ENCODE measurements at places on chromosomes 2 and 18.

- DNase-seq, result no peak
Observed at GRCh38 chr2:101371636-101372035, 15.7 kb downstream of the CREG2 start.

DNA sequence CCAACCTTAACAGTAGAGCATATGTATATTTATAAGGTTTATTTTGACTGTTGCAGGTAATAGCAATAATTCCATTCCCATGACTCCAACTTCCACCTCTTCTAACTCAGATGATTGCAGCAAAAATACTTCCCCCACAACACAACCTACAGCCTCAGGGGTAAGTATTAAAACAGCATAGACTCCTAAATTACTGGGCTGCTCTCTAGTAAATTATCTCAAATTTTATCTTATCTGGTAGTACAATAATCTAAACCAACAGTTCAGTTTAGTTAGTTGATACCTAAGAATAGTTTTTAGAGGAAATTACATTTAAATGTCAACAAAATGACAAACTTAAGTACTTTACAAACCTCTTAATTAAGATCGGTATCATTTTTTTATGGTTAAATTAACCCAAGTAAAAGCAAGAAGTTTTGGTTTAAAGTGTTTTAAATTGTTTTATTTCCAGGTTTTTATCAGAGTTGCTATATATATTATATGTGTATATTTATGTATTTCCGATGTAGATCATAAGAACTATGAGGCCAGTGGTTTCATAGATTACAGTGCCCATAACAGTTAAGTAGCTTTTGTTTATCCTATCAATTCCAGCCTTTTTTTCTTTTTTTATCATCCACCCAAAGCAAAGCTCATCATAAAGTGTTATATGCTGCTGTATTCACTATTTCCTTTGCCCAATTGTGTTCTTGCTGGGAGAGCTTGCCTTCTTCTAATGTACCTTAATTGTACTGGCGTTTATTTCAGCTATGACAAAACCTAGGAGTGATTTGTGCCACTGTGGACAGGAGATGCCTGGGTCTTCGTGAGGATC is 13.7 kb downstream of the GATA6 start:
- no peak for DNase-seq

- peak; percentile 9 for DNase-seq
Observed at GRCh38 chr2:86238354-86238753, 39.1 kb downstream of the MRPL35 start.

GRCh38 chr2:1310202-1310601 is 103.1 kb upstream of the TPO start:
- DNase-seq, result no peak

DNA sequence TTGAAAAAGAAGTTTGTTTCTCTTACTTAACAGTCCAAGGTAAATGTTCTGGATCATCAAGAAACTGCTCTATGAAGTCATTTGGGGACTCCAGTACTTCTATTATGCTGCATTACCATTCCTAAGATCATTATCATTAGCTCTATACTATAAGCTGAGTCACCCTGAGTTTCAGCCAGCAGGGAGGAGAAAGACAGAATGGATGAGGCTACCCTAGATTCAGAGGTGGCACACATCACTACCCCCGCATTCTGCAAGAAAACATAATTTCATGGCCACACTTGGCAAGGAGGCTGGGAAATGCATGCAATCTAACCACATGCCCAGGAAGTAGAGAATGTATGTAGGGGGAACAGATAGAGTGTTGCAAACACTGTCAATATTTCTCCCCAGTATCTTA is 16.6 kb upstream of the LNPK start:
- no peak for DNase-seq

GRCh38 chr18:43060020-43060419 is 55.5 kb downstream of the RIT2 start:
- DNase-seq, result no peak

DNA sequence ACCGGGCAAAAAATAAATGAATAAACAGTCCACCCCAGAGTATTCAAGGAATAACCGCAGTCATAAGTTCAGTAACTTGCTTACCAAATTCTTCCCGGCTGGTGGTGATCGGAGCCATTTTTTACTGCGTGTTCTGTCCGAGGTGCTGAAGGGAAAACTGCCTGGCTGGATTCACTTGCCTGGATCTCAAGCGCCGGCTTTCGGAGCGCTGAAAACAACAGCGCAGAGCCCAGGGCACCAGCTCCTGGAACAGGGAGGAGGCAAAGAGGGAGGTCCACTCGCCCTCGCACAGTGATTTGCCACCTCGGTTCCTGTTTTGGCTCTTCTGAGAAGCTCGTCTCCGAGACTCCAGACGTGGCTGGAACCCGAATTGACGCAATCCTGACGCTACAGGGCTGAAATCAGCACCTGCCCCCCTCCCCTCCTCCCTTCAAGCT is at the start of gene SYT4:
Gene SYT4 (minus strand): TSS at position 327 of the 437 bp plus-strand sequence. CDS start 209 bp downstream, at position 118.
- DNase-seq, result no peak

DNA sequence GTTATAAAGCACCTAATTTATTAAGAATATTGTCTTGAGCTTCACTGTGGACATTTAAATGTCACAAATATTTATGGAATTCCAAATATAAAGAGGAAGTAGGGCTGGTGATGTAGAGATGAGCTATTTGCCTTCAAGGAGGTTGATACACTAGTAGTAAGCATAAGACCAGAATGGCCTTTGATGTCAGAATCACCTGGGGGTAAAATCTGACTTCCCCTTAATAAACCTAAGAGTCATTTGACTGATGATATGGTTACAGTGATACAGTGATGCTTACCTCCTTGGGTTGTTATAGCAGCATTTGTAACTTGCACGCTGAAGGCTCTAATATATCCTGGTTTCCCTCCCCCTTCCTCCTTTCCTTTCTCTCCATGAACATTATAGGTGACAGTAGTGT is 143.7 kb downstream of the CERS6 start:
- no peak for DNase-seq

DNA sequence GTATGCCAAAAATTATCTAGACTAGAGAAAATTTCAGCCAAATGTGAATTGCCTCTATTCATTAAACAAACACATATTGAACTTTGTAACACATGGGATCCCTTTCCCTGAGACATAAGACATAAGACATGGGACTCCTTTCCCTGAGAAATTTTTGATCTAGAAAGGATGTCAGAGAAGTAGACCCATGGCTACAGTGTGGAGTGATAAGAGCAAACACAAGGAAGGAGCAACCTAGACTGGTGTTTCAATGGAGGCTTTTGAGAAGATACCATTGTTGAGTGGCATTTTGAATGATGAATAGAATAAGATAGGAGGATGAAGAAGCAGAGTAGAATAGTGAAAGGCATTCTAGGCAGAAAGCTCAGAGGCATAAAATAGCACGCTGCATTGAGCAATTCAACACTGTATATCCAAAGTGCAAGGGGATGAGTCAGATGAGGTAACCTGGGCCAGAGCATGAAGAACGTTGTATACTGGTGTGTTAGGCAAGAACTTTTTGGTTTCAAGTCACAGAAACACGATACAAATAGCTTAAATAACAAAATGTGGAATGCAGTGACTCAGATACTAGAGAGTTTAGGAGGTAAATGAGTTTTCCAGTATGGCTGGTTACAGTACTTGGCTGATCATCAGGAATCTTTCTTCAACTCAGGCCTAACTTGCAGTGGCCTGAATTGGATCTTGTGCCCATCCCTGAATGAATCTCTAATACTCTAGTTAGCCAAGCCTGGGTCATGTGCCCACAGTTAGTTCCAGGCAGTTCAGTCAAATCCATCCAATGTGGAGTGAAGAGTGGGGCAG is 129.8 kb upstream of the TANK start:
- DNase-seq, result no peak

DNA sequence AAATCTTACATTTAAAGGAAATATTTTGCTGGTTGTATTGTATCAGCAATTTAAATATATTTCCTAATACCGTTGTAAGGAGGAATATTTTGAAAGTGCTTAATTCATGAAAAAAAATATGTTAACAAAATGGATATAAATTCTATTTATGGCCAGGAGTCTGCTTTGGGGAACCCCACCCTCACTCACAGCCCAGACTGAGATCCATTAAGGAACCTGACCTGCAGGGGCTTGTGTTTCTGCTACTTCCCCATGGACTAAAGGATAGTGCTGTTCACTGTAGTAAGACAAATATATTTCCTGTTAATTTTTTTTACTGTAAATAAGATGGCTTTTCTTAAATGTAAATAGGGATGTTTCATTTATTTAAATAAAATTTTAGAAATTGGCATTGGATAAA is 221.9 kb upstream of the COL3A1 start:
- no peak for DNase-seq

DNA sequence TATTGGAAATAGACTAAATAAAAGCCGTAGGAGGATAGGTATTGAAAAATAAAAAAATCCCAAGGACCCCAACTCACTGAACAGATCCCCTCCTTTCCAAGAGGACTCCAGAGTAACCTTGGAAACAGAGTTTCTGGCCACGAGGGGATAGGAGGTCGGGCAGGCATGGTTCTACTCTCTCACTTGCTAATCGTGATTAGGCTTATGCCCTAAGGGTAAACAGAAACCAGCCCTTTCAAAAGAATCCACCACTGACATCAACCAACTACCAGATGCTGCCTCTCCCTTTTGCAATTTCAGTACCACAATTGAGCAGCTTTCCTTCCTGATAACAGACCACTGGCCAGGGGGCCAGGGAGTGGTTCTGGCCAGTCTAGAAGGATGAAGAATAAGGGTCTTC is 477.8 kb downstream of the EIPR1 start:
- no peak for DNase-seq

- no peak for DNase-seq
Observed at GRCh38 chr2:155318710-155319109, 620.2 kb downstream of the KCNJ3 start.

DNA sequence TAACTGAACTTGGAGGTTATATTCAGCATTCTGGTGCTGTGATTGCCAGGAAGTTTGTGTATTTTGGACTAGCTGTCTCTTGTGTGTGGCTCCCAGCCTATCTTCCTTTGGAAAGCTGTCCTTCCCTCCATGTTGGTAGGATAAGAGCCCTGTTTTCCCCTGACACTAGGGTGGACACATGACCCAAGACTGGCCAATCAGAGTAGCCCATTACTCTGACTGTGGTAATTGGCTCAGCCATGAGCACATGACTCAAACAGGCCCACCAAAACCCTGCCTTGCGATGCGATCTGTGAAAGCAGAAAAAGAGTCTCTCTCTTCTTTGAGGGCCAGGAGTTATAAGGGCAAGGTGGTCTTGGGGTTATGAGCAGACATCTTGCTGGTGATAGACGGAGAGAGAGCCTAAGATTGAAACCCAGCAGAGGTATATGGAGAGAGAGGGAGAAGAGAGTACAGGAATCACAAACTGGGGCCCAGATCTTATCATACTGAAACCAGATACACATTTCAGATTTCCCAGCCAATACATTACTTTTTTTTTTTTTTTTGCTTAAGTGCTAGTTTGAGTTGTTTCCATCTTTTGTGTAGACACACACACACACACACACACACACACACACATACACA is 45.3 kb upstream of the SERPINE2 start:
- no peak for DNase-seq

All from stimulated activated CD8-positive, alpha-beta memory T cell treated with anti-CD3 and anti-CD28 coated beads, Interleukin-2, amount 100 ng/mL, for 1 hour (primary cell).